T-cell (primary cell): ENCODE measurements at places on chromosomes 7 and 10. TPM values are rescaled to one million over a fixed set of nuclear protein-coding genes. Genes with fewer than 3 reads are reported as not detected.

The HOXA3 gene
- not detected for total RNA-seq

- DNase-seq, result no peak
These were observed 55.0 kb downstream of the CAV1 start for GRCh38 chr7:116579835-116580234.

GRCh38 chr7:154592388-154592787 is 410.5 kb downstream of the PAXIP1 start:
- no peak for DNase-seq

The UNC5B gene
- 0.19 TPM for total RNA-seq

- DNase-seq, result peak; percentile 10
These were observed 11.6 kb downstream of the HBP1 start for GRCh38 chr7:107180378-107180777.

DNA sequence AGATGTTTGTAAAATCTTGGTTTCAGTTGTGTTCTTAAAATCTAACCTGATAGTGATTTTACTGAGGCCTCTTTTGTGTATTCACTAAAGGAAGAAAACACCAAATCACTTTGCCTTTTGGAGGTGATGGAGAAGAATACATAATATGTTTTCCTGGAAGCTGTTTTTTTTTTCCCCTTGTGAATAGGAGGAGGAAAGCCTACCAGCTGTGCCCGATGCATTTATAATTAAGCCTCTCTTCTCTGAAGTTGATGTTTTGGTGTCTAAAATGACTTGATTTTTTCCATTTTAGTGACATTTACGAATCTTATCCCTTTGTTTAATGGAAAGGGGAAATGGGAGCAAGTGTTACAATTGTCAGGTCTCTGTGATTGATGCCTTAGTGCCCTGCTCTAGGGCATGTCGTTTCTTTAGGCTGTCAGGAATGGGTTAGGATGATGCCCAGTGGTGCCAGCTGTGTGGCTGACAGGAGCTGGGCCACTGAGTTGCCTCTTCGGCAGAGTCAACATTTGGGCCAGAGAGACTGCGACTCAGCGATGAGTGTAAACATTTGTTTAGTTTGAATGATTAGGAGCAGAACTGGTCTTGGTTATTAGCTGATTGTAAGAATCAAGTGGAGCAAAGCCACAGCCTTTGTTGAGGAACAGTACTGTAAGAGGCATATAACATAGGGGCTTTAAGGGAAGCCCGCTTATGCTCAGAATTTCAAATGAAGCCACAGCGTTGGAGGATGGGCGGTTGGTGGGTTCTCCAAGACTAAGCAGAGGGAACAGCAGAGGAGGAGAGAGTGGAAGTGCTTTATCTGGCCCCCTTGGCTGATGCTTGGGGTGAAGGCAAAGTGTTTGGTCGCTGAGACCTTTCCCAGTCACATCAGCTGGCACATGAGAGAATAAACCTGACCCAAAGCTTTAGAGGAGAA is 81.6 kb downstream of the CDK14 start:
- no peak for DNase-seq

The PDGFA gene
- 0.85 TPM for total RNA-seq
